Activated B cell treated with CpG ODN at 0.5 μM for 24 hours (primary cell): ENCODE measurements at places on chromosomes 5 and 9.

DNA sequence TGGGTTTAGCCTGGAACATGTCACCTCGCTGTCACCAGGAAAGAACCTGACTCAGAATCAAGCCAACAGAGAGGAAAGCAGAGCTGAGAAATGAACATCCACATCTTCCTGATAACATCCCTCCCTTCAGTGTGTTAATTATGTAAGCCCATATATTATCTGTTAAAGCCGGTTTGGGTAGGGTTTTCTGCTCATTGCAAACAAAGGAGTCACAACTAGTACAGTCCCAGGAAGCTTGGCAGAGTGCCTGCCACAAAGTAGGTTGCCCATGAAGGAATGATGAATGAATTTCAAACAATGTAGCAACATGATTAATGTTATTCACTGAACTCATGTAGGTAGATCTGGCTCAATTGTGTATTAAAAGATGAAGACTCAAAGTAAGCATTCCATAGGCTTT lies 10.4 kb upstream of the PPARGC1B start:
- no peak overlapping the region for H3K27ac ChIP-seq
- no peak overlapping the region for H3K4me3 ChIP-seq
- H3K4me1 ChIP-seq = peaks cover 5% of the 10 kb centered on the region
- DNase-seq = no peak
- no peaks in the 10 kb centered on the region for H3K36me3 ChIP-seq
- H3K27me3 ChIP-seq = peaks cover 10% of the 10 kb centered on the region

GRCh38 chr5:96115147-96115807 lies 153.6 kb upstream of the ELL2 start:
- H3K36me3 ChIP-seq = no peaks in the 10 kb centered on the region
- no peaks in the 10 kb centered on the region for H3K4me1 ChIP-seq
- peaks cover 1% of the 10 kb centered on the region for H3K27me3 ChIP-seq
- no peak overlapping the region for H3K4me3 ChIP-seq

GRCh38 chr5:115772731-115773475 lies 43.6 kb downstream of the CDO1 start:
- H3K27ac ChIP-seq = no peak overlapping the region
- DNase-seq = no peak
- H3K4me3 ChIP-seq = no peak overlapping the region

DNA sequence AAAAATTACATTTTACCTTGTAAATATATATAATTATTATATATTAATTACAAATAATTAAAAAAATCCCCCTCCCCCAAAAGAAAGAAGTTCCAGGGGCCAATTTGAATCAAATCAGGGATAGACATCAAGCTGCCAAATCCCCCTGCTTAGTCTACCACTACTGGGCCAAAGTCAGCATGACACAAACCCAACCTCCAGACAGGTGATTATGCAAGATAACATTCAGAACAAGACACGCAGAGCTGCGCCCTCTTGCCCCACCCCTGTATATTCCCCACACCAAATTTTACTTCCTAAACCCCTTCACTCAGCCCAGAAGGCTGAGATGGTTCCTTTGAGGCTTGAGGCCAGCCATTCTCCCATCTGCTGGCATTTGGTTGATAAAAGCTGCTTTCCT lies 2059.1 kb upstream of the CDH6 start:
- DNase-seq = no peak
- H3K36me3 ChIP-seq = no peaks in the 10 kb centered on the region
- no peak overlapping the region for H3K27ac ChIP-seq
- H3K4me3 ChIP-seq = no peak overlapping the region

DNA sequence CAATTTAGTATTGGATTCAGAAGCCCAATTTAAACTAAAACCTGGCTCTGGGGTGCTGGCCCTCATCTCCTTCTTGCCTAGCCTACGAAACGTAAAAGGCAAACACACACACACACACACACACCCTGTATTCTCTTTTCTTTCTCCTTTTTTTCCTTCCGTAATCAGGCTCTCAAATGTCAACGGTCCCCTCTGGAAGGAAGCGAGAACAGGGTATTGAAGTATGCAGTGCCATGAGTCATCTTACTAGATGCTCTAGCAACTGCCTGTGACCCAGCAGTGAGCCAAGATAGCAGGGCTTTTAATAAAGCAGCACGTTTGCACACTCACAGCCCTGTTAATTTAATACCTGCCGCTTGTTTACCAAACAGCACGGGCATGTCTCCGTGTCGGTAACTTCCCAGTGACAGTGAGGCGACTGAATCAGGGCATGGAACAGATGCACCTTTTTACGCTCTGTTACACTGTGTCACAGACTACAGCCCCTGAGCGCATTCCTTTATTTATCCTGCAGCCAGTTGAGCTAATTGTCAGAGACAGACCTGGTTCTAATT lies 243.8 kb downstream of the BNC2 start:
- no peak for DNase-seq
- no peaks in the 10 kb centered on the region for H3K4me1 ChIP-seq
- no peaks in the 10 kb centered on the region for H3K36me3 ChIP-seq
- no peak overlapping the region for H3K4me3 ChIP-seq
- no peak overlapping the region for H3K27ac ChIP-seq
